M059J (cell line): ENCODE measurements at places on chromosomes 7 and 10.
A peak's percentile ranks its signal among the peaks of the same experiment; 100 is the strongest.

GRCh38 chr7:125563964-125564529 is 634.4 kb upstream of the POT1 start:
- DNase-seq: no peak

GRCh38 chr10:75377869-75378268 is 23.7 kb downstream of the ZNF503 start:
- DNase-seq: no peak

DNA sequence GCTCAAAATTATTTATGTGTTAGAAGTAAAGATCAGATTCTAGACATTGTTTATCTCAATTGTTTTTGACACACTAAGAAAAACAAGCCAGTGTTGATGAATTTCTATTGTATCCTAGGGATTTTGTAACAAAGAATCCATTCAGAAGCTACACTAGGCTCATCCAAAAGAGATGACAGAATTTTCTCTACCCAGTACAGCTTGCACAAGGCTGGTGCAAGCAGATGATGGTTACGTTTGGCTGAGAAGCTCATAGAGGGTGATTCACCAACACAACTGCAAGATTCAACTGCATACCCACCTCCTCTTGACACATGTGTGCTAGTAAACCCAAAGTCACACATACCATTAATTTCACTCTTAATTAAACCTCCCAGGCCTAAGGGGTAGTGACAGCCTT is 20.8 kb downstream of the GRM3 start:
- DNase-seq: no peak

GRCh38 chr7:81604075-81604807 is 165.6 kb downstream of the HGF start:
- DNase-seq: peak; percentile 86

GRCh38 chr7:28318101-28318762 is 94.1 kb upstream of the CREB5 start:
- DNase-seq: no peak
